ENCODE measurements at places on chromosomes 13 and 19.

- DNase-seq = no peak
These were observed 68.3 kb upstream of the UBAC2 start for GRCh38 chr13:99132295-99132835.

DNA sequence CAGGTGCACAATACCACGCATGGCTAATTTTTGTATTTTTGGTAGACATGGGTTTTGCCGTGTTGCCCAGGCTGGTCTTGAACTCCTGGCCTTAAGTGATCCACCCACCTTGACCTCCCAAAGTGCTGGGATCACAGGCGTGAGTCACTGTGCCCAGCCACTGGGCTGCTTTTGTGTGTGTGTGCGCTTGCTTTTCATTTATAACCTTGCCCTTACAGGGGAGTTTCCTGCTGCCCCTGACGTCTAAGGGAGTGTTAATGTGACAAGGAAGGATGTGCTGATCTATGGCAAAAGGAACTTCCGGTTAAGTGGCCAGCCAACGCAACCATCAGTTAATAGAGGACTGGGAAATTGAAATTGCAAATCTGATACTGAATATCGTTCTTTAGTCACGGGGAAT lies 57.7 kb downstream of the ING1 start:
- DNase-seq = no peak

DNA sequence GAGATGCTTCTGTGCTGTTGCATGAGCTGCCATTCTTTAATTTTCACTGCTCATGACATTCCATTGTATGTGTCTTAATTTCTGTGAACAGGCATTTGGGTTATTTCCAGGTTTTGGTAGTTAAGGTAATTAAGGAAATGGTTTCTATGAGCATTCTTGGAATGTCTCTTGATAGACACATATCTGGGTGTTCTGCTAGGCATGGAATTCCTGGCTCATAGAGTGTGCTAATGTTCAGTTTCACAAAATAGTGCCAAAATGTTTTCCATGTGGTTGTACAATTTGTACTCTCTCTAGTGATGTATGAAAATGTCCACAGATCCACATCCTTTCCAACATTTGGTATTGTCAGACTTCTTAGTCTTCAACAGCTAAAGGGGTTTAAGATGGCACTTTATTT lies 680.9 kb upstream of the SGCG start:
- DNase-seq = no peak

DNA sequence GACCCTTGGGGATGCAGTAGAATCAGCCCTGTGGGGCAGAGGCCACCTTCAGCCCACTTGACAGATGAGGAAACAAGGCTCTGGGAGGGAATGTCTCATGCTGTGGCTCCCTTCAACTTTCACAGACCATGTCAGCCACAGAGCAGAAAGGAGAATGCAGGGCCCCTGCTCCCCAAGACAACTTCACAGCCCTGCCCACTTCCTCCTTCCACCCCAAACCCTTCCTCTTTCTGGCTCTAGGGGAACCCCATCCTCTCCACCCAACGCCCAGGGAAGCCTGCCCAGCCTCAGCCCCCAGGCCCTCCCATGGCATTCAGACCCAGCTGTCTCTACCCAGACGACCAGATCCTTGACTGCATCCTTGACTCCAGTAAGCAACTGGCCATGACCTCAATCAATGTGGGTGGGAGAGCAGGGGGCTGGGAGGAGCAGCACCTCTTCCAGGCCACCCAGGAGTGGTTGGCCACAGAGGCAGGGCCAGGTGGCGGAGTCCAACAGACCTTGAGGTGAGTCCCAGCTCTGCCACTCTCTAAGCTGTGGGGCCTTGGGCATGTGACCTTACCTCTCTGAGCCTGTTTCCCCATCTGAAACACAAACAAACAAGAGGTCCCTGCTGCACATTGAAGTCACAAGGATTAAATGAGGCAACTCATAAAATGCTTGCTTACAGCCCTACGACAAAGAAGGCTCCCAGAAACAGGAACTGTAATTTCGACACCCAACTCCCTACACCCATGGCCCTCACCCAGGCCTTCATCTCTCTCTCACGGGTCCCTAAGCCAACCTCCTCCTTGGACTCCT lies 15.8 kb downstream of the DEDD2 start:
- no peak for DNase-seq

GRCh38 chr13:22961835-22962537 lies 218.8 kb upstream of the SGCG start:
- DNase-seq = no peak

DNA sequence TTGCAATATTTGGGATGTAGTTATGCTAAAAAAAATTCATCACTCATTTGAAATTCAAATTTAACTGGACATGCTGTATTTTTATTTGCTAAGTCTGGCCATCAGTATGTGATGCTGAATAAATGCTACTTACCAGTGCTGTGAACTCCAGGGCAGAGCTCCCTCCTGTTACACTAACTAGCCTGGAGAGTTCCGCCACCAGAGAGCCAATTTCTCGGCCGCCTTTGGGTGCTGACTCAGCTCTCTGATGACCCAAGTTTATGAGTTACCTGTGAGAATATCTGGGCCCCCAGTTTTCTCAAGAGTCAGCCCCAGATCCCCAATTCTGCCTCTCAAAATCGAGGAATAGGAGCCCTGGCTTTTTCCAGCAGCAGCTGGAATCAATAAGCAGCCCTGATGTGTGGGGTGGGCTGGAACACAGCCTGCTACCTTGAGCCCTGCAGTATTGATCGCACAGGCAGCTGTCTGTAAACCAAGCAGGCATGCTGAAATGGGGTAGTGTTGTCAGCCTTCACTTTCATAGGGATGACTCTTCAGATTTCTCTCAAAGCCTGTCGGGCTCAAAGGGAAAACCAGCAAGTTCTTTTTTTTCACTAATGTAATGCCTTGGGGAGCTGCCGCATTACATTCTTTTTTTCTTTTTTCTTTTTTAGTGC lies 113.7 kb downstream of the DNAJC15 start:
- no peak for DNase-seq

DNA sequence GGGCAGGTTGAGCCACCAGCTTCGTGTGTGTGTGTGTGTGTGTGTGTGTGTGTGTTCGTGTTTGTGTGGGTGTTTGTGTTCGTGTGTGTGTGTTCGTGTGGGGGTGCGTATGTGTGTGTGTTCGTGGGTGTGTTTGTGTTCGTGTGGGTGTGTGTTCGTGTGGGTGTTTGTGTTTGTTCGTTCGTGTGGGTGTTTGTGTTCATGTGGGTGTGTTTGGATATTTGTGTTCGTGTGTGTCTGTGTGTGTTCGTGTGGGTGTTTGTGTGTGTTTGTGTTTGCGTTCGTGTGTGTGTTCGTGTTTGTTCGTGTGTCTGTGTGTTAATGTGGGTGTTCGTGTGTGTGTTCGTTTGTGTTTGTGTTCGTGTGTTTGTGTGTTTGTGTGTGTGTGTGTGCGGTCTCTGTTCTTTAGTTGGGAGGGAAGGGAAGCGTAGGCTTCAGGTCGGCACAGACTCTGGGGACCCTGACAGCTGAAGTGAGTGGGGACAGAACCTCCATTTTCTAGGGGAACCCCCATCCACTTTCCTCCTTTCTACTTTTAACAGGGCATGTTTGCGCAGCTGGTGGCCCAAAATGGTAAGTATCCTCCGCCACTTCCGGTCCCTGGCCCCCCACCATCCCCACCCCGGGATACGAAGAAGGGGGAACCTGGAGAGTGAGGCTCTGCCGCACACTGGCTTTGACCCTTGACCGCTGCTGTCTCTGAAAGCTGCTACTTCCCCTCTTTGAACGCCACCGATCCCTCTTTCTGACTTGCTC lies 1.6 kb downstream of the TNFSF9 start:
- DNase-seq = no peak

DNA sequence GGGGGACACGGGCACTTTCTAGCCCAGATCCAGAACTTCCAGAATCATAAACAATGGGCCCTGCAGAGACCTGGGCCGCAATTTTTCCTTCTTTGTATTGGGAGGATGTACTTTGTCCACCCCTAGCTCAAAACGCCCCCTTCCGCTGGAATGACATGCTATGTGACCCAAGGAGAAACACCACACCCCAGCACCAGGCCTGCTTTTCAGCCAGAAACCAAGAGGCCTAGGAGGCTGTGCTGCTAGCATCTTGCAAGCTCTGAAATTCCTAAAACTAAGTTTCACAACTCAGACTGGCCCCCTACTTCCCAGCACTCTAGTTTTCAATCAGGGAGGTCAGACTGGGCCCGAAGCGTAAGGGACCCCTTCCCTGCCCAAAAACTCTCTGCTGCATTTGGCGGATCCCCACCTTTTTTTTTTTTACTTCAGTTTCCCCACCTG lies 538 bp downstream of the LSM4 start:
- DNase-seq = no peak

- DNase-seq = no peak
These were observed 1476.9 kb downstream of the EFNB2 start for GRCh38 chr13:105058517-105058916.

DNA sequence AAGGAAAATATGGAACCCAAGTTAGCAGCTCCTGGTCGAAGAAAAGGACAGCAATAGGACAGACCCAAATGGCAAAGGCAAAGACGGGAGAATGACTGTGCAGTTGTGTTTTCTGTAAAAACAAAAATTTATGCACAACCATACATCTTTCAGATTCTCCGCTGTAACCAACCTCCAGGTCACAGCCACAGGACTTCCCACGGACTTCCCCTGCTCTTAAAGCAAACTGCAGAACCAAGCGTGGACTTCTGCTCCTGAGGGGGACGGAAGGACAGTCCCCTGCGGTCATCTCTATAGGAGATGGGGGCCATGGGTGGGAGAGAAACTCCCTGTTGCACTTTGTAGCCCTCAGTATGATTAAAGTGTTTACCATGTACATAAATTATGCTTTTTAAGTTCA lies 2.5 kb downstream of the GRTP1 start:
- DNase-seq = no peak

GRCh38 chr13:19861762-19862161 lies 1.7 kb downstream of the ZMYM5 start:
- no peak for DNase-seq

- no peak for DNase-seq
These were observed 20.7 kb upstream of the XPO4 start for GRCh38 chr13:20923272-20923671.

DNA sequence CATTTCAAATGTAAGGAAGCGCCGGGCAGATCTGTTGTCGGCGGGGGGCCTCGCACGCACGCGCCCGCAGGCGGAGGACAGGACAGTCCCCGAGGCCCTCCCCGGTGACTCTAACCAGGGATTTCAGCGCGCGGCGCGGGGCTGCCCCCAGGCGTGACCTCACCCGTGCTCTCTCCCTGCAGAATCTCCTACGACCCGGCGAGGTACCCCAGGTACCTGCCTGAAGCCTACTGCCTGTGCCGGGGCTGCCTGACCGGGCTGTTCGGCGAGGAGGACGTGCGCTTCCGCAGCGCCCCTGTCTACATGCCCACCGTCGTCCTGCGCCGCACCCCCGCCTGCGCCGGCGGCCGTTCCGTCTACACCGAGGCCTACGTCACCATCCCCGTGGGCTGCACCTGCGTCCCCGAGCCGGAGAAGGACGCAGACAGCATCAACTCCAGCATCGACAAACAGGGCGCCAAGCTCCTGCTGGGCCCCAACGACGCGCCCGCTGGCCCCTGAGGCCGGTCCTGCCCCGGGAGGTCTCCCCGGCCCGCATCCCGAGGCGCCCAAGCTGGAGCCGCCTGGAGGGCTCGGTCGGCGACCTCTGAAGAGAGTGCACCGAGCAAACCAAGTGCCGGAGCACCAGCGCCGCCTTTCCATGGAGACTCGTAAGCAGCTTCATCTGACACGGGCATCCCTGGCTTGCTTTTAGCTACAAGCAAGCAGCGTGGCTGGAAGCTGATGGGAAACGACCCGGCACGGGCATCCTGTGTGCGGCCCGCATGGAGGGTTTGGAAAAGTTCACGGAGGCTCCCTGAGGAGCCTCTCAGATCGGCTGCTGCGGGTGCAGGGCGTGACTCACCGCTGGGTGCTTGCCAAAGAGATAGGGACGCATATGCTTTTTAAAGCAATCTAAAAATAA lies 18.2 kb downstream of the IL17D start:
- DNase-seq = no peak

- DNase-seq = no peak
These were observed 8.0 kb downstream of the EPSTI1 start for GRCh38 chr13:42984026-42984425.

DNA sequence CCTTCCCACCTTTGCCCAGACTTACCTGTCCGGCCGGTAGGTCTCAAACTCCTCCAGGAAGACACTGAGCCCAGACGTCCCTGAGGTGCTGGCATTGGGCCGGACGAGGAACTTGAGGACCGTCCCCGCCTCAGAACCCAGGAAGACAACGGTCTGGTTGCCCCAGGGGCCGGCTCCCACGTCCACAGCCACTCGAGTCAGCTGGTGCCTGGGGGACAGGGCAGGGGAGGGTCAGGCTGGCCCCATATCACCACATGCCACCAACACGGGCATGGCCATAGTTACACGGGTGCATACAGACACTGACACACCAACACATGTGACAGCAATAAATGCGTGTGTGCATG lies 8.4 kb upstream of the LRG1 start:
- no peak for DNase-seq

DNA sequence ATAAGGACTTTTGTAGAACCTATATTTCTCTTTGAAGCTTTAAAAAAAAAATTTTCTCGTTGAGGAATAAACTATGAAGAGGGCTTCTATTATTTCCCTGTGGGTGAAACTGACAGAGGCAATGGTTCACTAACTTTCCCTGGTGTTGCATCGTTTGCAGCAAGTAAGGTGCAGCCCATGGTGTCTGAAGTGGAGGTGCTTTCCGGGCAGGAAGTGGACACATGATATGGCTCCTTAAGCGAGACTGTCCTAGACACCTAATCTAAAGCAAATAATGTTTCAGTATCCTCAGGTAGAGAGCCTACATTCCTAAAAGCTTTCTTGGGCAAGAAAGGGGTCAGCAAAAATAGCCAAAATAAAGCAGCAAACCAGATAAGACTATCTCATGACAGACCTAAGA lies 437.6 kb upstream of the ARGLU1 start:
- no peak for DNase-seq

DNA sequence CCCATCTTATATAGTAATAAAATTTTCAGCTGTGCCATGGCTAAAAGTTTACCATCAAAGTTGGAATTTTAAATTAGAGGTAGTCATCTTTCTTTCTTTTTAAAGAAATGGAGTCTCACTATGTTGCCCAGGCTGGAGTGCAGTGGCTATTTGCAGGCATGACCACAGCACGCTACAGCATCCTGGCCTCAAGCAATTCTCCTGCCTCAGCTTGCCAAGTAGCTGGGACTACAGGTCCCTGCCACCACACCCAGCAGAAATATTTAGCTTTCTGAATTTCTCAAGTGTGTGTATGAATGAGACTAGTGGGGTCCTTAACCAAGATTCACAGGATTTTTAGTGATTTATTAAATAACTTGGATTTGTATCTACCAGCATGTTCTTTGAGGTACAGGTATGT lies 30.5 kb upstream of the USPL1 start:
- no peak for DNase-seq

Data from HS-5 (cell line).